ENCODE measurements at places on chromosomes 4 and X.

- no peak for DNase-seq
These were observed 81.9 kb upstream of the LRPAP1 start for GRCh38 chr4:3613967-3614730.

DNA sequence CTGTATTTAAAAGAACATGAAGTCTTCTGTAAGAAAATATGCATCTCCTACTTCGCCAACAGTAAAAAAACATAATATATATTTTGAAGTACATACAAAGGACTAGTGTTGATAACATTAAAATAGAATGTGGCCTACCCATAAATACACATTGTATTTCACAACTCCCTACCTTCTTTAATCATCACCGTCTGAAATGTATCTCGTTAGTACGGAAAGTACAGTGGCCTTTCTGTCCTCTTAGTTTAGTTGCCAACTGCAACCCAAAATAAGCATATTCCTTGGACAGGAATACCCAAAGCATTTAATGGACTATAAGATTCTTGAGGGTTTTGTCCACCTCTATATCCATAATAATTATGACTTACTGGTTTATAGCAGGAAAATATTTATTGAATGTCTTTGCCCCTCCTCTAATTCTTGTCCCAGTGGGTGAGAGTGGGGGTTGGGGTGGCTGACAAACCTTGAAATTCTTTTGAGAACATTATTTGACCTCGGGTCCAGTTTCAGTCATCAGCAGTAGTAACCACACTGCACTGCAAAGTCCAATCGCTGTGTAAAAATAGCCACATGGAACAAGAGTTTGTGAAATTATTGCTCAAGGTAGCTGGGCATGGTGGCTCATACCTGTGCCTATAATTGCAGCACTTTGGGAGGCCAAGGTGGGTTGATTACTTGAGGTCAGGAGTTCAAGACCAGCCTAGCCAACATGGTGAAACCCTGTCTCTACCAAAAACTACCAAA lies 474.5 kb downstream of the KLHL13 start:
- DNase-seq, result no peak

DNA sequence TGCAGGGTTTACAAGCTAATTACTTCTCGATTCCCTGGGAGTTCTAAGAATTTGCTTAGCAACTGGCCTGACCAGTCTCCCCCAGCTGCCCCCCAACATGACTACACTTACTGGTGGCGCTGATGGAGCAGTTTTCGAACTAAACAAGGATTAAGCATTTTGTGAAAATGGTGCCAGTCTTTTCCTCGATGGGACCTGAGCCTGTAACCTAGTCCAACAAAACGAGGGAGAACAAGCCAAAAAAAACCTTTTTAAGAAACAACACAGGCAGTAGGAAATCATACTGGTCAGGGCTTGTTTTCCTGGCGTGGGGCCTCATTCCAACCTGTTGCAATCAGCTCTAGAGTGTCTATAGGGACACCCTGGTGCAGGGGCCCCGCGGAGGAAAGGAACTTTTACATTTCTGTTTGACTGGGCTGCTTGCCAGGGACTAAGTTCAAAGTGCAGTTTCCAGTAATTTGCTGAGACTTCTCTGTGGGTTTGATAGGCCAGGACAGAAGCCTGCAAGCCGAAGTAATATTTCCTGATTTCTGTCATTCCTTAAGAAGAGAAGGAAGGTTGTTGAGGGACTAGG lies 158.7 kb downstream of the SPRY1 start:
- DNase-seq, result no peak

DNA sequence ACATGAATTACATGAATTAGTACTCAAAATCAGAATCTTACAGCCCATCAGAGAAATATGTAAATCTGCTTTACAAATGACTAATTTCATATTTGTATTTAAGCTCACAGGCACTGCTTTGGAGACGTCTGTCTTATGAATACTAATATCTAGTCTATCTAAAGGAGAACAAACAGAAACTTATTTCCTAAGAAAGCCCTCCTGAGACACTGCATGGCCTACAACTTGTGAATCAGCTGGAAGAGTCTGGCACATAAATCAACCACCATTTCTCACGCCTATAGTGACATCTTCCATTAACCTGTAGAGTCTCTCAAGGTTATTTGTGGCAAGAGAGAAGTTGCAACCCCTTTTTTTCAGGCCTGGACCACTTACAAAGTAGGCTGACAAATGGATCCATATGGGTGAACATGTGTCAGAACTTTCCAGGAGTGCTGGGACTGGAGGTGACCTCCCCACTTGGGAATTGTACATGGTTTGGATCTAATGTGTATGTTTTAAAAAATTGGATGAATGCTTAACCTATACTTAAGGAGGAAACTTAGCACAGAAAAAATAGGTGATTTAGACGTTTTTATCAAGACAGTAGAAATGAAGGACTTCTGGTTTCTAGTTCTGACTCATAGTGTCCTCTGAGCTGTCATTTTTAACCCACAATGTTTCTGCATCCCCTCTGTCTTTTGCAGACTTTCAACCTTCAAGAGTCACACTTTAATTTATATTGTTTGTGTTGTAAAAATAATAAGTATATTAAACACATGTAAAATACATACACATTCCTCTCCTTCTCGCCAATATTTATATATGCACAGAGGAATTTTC lies 83.2 kb upstream of the ARHGAP24 start:
- no peak for DNase-seq

DNA sequence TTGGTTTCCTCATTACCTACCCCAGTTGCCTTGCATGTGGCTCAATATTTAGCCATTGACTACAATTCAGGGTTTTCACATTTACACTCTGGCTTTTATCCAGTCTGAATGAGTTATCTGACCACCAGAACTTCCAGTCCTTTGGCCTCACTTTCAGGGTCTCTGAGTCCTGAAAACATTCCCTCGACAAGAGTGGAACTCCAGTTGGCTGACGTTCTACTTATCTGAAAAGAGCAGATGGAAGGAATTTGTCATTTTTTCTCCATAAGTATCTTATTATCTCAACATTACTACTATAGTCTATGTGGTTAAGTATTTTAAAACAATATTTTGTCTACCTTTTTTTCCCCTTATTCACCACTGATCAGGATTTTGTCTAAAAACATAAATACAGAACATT lies 5.2 kb upstream of the CASP6 start:
- DNase-seq, result no peak

DNA sequence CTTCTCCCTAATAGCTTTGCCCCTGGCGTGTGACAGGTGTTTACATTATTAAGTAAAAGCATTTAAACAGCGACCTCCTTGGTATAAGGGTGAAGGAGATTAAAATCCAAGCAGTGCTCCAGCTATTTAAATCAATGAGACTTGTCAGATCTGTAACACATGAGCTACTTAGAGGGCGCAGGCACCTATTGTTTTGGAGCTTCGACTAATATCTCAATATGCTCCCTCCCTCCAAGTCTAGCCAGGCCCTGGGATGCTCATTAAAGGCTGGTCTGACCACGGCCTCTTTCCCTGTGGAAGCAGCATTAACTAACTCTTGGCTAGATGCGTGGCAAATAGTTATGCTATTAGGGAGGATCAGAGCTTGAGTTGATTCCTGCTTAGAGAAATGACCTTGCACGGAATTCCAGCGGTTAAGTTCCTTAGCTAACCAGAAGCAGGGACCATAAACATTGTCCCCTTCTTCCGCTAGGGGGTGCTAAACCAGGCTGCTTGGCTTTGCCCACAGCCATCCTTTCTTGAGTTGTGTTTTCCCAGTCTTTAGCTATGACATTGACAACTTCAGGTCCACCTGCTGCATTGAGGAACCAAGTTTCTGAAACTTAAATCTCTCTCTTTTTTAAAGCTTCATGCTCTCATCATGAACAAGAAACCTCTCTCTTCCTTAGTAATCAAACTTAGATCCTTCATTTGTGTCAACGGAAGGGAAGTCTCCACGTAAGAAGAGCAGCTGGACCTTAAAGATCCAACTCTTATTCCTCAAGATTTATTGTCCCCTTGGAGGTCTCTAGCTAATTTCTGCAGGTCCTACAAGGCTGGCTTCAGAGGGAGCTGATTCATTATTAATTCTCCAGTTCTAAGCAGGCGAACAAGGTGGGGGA lies 80.7 kb upstream of the IGFBP7 start:
- DNase-seq, result no peak

DNA sequence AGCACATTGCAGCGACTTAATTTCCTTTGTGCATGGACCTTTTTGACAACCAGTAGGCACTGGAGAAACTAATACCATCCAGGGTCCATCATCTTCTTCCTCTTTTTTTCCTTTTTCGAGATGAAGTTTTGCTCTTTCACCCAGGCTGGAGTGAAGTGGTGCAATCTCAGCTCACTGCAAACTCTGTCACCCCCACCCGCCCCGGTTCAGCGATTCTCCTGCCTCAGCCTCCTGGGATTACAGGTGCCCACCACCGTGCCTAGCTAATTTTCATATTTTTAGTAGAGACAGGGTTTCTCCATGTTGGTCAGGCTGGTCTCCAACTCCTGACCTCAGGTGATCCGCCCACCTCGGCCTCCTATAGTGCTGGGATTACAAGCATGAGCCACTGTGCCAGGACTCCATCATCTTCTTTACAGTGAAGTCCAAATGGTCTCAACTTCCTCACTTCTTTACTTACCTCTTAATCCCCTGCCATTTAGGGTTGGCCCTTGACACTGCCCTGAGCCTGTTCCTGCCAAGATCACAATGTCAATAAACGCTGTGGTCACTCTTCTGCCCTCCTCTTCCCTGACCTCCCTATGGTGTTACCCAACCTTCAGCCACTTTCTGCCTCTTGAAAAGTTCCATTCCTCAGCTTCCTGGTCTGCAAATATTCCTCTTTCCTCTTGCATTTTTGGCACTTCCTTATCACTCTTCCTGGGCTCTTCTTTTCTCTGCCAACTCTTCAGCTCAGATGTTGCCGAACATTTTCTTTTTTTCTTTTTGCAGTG lies 119.8 kb upstream of the SLC34A2 start:
- DNase-seq, result no peak

GRCh38 chr4:7647186-7647585 lies 212.5 kb upstream of the PSAPL1 start:
- no peak for DNase-seq

DNA sequence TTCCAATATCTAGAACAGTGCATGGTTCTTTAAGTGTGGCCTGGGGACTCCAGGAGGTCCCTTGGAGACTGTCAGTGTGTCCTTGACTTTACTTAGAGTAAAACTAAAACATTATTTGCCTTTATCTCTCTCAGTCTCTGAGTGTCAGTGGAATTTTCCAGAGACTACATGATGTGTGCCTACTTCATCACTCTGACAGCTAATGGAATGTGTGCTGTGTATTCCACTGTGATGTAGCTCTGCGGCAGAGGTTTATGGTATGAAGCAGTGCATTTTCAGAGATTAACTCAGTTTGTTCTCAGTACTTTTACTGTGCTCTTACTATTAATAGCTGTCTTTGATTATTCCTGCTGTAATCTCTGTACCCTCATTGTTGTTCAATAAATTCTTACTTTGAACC lies 85.6 kb downstream of the MANBA start:
- no peak for DNase-seq

DNA sequence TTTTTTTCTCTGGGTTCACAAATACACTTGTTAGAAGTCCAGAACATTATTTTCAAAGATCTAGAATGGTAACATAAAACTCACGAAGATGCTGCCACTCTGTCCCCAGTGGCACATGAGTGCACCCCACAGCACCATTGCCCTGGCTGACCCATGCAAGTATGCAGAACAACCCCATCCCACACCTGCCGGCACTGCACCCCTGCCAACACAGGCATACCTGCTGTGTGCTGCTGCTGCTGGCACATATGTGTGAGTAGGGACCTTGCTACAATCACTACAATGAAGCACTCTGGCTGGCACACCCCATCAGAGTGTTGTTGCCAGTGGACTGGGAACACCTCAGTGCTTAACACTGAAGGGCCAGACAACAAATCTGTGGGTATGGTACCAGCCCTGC lies 66.9 kb downstream of the CISD2 start:
- no peak for DNase-seq

DNA sequence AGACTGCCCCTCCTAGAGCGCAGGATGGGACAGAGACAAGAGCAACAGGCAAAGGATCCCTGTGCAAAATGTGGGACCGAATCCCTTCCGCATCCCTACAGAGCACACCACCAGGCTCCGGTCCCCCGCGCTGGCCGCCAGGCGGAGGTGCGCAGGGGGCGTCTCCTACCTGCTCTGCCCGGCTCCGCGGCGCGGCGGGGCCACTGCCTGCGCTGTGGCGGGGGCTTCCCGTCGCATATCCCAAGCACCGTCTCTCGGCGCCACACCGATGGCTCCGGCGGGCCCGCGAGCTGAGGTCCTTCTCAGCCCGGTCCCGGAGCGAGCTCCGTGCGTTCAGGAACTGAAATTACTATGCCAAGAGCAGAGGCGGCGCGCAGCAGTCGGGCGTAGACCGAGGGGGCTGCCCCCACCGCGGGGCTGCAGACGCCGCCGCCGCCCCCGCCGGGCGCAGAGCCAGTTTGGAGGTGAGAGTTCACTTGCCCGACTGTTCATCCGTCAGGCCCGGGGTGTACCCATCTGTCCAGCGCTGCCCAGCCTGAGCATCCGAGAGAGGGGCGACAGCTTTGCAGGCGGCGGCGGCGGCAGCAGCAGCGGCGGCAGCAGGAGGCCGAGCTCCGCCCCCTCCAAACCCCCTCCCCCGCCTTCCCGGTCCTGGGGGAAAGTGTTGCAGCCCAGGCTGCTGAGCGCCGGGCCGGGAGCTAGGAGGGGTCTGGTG lies at the start of gene GPRIN3:
GPRIN3 (minus strand) TSS at position 355 of the 715 bp plus-strand sequence. CDS start 57,690 bp downstream, outside the sequence.
- no peak for DNase-seq

DNA sequence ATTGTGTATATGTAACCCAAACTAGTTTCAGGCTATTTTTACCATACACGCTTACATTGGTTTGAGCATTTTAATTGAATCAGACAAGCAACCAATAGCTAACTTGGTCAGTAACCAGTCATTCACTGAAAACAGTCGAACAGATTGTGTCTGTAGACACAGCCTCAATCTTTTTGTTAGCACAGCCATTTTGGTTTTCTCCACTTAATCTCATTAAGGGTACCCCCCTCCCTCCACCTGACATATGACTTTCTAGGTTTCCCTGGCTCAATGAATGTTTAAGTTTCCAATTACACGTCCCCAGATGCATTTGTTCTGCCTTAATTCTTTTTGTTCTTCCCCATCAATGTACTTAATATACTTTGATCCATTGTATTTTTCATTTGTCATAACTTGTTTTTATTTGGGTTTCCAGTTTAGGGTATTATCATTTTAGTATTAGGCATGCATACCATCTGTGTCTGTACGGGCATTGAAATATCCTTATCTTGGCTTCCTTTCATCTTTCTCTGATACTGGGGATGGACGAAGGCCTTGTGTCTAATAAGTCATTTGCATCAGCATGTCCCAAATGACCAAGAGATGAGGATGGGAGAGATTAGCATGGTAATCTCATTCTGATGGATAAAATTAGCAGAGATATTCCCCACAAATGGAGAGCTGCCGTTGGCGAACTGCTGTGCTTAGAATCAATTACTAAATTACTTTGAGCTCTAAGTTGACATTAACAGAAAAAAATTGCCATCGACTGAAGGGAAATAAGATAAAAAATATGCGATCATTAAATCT lies 35.9 kb upstream of the PHOX2B start:
- DNase-seq, result no peak

GRCh38 chr4:26935397-26935796 lies 74.8 kb downstream of the STIM2 start:
- DNase-seq, result no peak

DNA sequence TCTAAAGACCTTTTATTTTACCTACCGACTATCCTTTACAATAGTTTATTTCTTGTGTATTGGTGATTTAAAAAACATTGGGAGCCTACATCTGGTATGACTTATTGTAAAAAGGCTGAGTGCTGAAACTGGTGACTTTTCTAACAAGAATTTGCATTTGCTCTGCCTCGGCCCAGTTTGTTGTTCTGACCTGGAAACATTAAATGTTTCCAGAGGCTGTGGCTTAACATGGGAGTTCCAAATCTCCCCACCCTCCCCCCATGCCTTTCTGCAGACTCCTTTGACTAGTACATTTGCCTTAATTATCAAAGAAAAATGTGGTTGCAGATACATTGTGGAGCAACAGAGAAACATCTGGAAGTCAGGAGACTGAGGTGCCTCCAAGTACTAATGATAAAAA lies 39.8 kb downstream of the SPCS3 start:
- no peak for DNase-seq

All from NCI-H774 (cell line).